ENCODE measurements at places on chromosomes 2 and 18. TPM values are rescaled to one million over a fixed set of nuclear protein-coding genes. Genes with fewer than 3 reads are reported as not detected.

The SPTBN1 gene
- total RNA-seq: 1,042 TPM

The DYSF gene
- 12.5 TPM for total RNA-seq

The IL1A gene
- total RNA-seq: not detected

The ERLEC1 gene
- 44.6 TPM for total RNA-seq

The TTN gene
- 18.2 TPM for total RNA-seq
